Stimulated activated CD4-positive, alpha-beta T cell treated with anti-CD3 and anti-CD28 coated beads, TNF-alpha, amount 100 ng/mL, for 48 hours (primary cell): ENCODE measurements at places on chromosomes 16 and 17.

DNA sequence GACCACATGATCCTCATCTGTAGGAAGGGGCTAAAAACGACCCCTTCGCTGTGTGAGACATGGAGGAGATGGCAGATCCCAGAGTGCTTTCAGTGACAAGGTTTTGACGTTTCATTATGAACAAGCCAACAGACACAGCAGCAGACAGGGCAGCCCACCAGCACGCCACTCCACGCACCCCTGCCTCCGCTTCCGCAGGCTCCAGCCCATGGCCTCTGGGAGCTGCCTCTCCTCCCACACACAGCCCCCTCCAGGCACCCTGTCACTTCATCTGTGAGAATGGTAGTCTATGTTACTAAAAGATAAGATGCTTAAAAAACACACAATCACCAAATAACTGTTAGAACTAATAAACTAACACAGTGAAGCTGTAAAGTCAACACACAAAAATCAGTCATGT lies 12.3 kb upstream of the ADCY7 start:
- DNase-seq = no peak

GRCh38 chr17:39209317-39210092 lies 9.4 kb downstream of the RPL19 start:
- peak; percentile 38 for DNase-seq

GRCh38 chr17:48498164-48498850 lies 32.5 kb downstream of the HOXB1 start:
- no peak for DNase-seq

DNA sequence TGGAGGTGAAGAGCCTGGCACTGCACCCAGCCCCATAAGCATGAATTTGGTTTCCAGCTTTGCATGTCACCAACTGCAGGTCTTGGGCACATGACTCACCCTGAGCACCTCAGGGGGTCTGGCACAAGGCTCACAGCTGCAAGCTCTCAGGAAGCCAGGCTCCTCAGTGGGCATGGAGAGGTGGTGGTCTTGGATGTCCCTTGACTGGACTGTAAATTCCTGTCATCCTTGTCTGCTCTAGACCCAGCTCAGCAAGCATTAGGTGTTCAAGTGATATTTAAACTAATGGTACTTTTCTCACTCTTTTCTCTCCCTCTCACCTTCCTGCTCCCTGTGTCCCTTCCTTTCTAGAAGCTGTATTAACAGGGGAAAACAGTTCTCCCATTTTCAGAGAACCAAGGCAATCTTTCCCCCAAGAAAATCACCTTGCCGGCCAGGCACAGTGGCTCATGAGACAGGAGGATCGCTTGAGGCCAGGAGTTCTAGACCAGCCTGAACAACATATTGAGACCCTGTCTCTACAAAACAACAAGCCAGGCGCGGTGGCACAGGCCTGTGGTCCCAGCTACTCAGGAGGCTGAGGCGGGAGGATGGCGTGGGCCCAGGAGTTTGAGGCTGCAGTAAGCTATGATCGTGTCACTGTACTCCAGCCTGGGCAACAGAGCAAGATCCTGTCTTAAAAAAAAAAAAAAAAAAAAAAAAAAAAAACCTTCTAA lies 5.1 kb upstream of the KIFC3 start:
- DNase-seq = no peak

DNA sequence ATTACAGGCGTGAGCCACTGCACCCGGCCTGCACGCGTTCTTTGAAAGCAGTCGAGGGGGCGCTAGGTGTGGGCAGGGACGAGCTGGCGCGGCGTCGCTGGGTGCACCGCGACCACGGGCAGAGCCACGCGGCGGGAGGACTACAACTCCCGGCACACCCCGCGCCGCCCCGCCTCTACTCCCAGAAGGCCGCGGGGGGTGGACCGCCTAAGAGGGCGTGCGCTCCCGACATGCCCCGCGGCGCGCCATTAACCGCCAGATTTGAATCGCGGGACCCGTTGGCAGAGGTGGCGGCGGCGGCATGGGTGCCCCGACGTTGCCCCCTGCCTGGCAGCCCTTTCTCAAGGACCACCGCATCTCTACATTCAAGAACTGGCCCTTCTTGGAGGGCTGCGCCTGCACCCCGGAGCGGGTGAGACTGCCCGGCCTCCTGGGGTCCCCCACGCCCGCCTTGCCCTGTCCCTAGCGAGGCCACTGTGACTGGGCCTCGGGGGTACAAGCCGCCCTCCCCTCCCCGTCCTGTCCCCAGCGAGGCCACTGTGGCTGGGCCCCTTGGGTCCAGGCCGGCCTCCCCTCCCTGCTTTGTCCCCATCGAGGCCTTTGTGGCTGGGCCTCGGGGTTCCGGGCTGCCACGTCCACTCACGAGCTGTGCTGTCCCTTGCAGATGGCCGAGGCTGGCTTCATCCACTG lies at the start of gene BIRC5:
BIRC5 (plus strand) TSS at position 238 of the 690 bp plus-strand sequence; CDS start at position 302, 64 bp downstream.
- DNase-seq = peak; percentile 85

DNA sequence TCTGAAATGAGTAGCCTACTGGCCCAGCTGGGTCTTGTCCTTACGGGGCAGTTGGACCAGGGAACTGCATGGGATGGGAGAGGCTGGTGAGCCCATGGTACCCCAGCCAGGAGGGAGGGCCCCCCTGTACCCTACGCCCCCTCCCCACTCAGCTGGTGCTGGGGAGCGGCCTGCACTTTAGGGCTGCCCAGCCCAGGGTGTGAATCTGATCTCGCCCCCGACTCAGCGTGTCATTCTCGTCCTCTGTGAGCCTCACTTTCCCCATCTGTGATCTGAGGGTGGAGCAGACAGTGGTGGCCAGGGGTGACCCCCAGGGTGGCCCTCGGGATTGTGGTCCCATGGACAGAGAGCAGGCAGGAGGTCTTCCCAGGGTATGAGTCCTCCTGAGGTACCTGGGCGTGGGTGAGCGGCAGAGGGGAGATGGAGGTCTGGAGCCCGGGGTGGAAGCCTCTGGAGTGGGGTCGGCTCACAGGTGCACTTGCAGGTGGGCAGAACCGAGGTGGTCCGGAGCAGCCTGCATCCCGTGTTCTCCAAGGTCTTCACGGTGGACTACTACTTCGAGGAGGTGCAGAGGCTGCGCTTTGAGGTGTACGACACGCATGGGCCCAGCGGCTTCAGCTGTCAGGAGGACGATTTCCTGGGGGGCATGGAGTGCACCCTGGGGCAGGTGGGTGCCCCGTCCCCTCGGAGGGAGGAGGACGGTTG lies 1.6 kb downstream of the CPNE7 start:
- no peak for DNase-seq

- no peak for DNase-seq
Measured at GRCh38 chr16:49657736-49658465, 198.0 kb downstream of the ZNF423 start.

GRCh38 chr16:19438739-19439138 lies 21.1 kb downstream of the TMC5 start:
- DNase-seq = no peak

- no peak for DNase-seq
Measured at GRCh38 chr16:50677351-50677750, 3.8 kb downstream of the SNX20 start.

- DNase-seq = no peak
Measured at GRCh38 chr16:56795011-56795410, 65.1 kb downstream of the NUP93 start.

DNA sequence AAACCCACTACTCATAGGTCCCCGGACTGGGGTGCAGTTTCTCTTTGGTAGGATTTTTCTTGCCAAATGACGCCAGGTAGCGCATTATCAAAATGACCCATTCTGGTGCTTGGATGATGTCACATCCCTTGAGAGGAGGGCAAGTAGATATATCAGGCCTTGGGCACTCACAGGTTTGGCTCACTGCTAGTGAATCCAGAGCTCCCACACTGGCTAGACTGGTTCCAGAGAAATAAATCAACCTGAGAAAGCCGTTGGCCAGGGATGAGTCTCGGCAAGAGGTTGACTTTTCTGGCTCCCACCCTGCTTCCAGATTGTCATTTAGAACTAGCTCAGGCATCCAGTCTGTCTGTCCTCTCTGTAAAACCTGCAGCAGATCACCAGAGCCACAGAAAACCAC lies 188.4 kb upstream of the MAF start:
- no peak for DNase-seq

GRCh38 chr16:48860341-48860740 lies 250.4 kb upstream of the N4BP1 start:
- no peak for DNase-seq

DNA sequence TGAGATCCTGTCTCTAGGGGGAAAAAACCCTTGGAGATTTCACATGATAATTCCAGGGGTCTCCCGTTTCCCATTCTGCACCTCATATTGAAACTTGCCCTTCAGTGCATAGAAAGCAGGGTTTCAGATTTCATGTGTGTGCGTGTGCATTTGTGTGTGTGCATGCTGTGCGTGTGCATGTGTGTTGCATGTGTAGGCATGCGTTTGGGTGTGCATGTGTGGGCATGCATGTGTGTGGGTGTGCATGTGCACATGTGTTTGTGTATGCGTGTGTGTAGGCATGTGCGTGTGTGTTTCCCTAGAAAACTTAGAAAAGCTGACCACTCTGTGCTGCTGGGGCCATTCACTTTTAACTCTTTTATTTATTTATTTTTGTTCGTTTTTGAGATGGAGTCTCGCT lies 40.0 kb downstream of the IL21R start:
- no peak for DNase-seq

DNA sequence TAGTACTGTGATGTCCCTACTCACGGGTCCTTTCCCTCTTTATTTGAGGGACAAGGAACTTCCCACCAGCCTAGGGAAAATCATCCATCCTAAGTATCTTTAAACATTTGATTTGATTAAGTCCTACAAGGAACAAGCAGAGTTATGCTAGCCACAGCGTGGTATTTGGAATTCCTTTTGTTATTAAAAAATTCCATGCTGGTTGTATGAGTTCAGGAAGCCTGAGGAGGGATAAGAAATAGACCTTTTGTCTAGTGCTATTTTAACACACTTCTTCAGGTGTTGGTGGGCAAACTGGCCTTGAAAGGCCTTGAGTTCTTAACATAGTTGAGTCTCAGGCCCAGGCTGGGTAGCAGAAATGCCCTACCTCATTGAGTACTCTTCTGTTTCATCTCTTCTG lies 105.4 kb upstream of the TBX2 start:
- no peak for DNase-seq

DNA sequence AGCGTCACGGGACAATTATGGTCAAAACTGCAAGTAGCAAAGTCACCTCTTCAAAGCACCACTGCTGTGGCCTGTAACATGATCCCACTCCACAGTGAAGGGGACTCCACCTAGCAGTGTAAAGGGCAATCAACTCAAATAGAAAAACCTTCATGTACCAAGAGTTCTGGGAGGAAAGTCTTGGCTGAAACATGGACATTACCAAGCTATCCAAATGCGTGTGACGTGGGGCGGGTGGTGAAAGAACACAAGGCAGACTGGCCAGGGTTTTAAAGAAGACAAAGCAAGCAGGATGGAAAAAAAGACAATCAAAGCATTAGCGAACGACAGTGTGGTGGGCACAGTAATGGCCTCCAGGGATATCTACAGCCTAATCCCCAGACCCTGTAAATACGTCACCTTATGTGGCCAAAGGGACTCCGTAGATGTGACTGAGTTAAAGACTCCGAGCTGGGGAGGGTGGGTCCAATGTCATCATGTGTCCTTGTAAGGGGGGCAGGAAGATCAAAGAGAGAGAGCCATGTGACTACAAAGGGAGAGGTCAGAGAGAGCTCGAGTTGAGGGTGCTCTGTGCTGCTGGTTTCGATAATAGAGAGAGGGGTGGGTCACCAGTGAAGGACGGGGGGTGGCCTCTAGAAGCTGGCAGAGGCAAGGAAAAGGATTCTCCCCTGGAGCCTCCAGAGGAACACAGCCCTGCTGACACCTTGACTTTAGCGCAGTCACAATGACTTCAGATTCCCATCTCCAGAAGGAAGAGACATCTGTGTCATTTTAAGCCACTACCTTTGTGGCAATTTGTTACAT lies 6.0 kb downstream of the HSDL1 start:
- no peak for DNase-seq
